H1 (cell line): ENCODE measurements at places on chromosomes 3 and 15. TPM values are rescaled to one million over a fixed set of nuclear protein-coding genes. Genes with fewer than 3 reads are reported as not detected.
A peak's percentile ranks its signal among the peaks of the same experiment; 100 is the strongest.

The BBX gene
- total RNA-seq, result 37.2 and 42.5 TPM in 2 replicates

The FBXL2 gene
- 2.2 and 3.1 TPM in 2 replicates for total RNA-seq

The TMEM41A gene
- total RNA-seq, result 13.5 and 14.1 TPM in 2 replicates

The SCG5 gene
- 16.9 and 19.9 TPM in 2 replicates for total RNA-seq

The FOXL2NB gene
- total RNA-seq, result 7.3 and 7.9 TPM in 2 replicates

The GADL1 gene
- total RNA-seq, result 0.30 and 0.36 TPM in 2 replicates

The ZPLD1 gene
- not detected in 2 replicates for total RNA-seq

The TMEM40 gene
- total RNA-seq, result not detected in 2 replicates

GRCh38 chr3:52315006-52315405 is 1.1 kb upstream of the DNAH1 start:
- peaks cover 9% of the 10 kb centered on the region for H3K27me3 ChIP-seq
- no peaks in the 10 kb centered on the region for H3K36me3 ChIP-seq
- H3K4me3 ChIP-seq, result no peak overlapping the region
- no peak overlapping the region for H3K27ac ChIP-seq
- peaks cover 3% of the 10 kb centered on the region for H3K4me1 ChIP-seq
- no peak for DNase-seq

- no peaks in the 10 kb centered on the region for H3K36me3 ChIP-seq
- DNase-seq, result no peak
- H3K27me3 ChIP-seq, result no peaks in the 10 kb centered on the region
- no peak overlapping the region for H3K27ac ChIP-seq
- no peak overlapping the region for H3K4me3 ChIP-seq
Measured at GRCh38 chr3:13607821-13608597, 59.1 kb downstream of the FBLN2 start.

DNA sequence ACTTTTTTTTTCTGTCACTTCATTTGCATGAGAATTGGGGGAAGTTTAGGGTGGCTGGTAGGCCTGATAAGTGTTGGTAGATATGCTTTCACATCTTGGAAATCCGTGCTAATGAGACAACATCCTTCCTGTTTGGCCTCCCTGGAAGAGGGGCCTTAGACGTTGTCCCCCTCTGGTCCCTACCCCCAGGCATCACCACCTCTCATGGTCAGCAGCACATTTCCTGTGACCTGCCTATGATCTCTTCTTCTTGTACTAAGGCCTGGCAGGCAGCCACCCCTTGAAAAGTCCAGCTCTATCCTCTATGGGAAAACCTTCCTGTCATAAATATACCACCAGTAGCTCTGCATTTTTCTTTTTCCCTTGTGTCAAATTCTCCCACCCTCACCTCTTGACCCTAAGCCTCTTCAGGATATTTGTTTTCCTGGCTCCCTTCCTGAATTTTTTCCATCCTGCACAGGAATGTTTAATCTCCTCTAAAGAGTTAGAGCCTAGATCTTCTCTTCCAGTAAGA is 107.8 kb downstream of the SNRK start:
- no peak for DNase-seq
- no peaks in the 10 kb centered on the region for H3K4me1 ChIP-seq
- no peak overlapping the region for H3K4me3 ChIP-seq

GRCh38 chr15:55289011-55289745 is 435 bp downstream of the RAB27A start:
- H3K4me3 ChIP-seq, result peak overlapping the region; percentile 39
- H3K4me1 ChIP-seq, result peaks cover 2% of the 10 kb centered on the region
- H3K27ac ChIP-seq, result no peak overlapping the region
- peak; percentile 70 for DNase-seq

DNA sequence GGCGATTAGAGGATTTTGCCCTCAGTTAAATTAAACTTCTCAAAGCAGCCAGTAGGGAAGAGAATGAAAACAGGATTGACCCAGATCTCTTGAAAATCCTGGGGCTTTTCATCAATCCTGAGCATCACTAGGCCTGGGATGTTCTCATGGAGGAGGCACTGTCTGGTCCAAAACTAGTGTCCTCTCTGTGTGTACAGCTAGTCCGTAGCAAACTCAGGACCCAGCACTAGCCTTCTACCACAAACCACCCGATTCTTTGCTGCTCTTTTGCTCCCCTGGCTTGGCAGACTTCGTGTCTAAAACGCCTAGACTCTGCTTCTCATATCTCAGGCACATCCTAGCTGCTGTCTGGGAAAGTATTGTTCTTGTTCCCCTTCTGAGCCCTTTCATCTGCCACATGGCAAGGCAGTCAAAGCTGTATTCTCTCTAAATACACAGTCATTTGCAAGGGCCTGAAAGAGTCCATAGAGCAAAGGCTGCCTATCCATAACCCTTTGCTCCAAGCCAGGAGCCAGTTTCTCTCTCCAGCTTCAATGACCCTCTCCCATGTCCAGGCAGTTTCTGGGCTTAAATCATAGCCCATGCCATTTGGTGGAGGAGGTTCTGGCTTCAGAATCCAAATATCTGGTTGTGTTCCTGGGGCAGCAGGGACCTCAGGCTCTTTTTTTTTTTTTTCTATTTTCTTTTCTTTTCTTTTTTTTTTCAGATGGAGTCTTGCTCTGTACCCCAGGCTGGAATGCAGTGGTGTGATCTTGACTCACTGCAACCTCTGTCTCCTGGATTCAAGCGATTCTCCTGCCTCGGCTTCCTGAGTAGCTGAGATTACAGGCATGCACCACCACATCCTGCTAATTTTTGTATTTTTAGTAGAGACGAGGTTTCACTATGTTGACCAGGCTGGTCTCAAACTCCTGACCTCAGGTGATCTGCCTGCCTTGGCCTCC is 52.4 kb downstream of the CDC25A start:
- no peak overlapping the region for H3K4me3 ChIP-seq
- H3K4me1 ChIP-seq, result peaks cover 2% of the 10 kb centered on the region; the same call in 1 of the 2 replicates
- H3K27me3 ChIP-seq, result no peaks in the 10 kb centered on the region
- no peak for DNase-seq
- no peaks in the 10 kb centered on the region for H3K36me3 ChIP-seq

DNA sequence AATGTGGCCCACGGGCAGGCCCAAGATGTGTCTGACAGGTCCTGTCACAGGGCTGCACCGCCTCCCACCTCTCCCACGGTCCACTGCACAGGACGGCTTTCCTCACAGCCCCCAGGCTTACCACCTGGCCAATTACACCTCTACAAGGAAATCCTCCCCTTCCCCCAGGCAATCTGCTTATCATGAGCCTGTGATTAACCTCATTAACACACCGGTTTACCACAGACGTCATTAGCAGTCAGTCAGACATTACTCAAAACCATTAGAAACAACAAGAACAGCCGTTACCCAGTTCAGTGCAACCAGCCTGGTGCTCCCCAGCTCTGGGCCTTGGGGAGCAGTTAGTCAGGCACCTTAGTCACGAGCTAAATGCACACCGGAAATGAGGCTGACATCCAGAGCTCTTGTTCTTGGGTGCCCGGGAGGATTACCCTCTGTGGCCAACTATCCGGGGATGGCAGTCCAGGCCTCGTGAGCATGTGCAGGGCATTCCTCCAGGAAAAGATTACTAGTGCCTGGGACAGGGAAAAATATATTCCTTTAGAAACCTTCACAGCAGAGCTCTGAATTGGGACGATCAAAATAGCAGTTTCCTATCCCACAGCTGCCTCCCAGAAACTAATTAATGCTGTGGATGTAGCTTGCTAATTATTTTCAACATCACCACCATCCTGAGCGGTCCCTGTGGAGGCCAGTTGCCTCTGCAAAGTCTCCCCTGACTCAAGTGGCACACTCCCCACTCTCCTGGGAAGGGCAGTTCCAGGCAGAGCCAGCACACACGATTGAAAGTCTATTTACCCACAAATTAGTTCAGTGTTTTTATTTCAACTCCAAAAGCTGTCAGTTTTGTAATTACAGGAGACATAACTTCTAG is 117.4 kb upstream of the ZBED2 start:
- no peaks in the 10 kb centered on the region for H3K4me1 ChIP-seq
- no peak overlapping the region for H3K27ac ChIP-seq
- H3K27me3 ChIP-seq, result no peaks in the 10 kb centered on the region
- H3K36me3 ChIP-seq, result no peaks in the 10 kb centered on the region

- H3K27me3 ChIP-seq, result no peaks in the 10 kb centered on the region; the same call in 1 of the 2 replicates
- no peak for DNase-seq
- H3K4me3 ChIP-seq, result no peak overlapping the region
Measured at GRCh38 chr3:23762214-23762613, 43.5 kb upstream of the UBE2E1 start.

DNA sequence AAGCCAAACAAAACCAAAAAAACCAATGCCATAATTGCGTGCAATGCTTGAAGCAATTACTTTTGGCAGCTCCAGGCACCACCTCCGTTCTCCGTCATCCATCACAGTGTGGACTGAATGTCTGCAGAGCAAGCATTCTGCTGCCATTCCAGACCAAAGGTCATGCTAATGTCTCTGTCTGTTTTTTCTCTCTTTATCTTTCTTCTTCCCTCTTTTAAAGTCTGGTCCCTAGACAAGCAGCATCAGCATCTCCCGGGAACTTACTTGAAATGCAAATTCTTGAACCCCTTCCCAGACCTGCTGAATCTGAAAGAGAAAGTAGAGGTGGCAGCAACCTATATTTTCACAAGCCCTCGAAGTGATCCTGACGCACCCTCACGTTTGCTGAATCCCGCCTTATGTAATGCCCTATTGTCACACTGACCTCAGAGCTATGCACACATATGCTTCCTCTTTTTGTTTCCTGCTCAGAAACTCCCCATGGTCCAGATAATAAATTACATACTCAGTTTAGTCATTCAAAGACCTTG is 297.3 kb upstream of the PROK2 start:
- H3K4me3 ChIP-seq, result no peak overlapping the region
- H3K36me3 ChIP-seq, result no peaks in the 10 kb centered on the region

GRCh38 chr3:31345581-31345980 is 187.1 kb upstream of the STT3B start:
- no peaks in the 10 kb centered on the region for H3K36me3 ChIP-seq
- no peaks in the 10 kb centered on the region for H3K27me3 ChIP-seq
- H3K4me3 ChIP-seq, result no peak overlapping the region
- no peak for DNase-seq
- no peak overlapping the region for H3K27ac ChIP-seq

GRCh38 chr3:41106691-41107090 is 92.6 kb upstream of the CTNNB1 start:
- H3K36me3 ChIP-seq, result no peaks in the 10 kb centered on the region
- no peak overlapping the region for H3K27ac ChIP-seq
- no peak for DNase-seq

GRCh38 chr3:123536153-123536895 is 48.5 kb downstream of the HACD2 start:
- no peak overlapping the region for H3K4me3 ChIP-seq
- no peak for DNase-seq
- H3K27ac ChIP-seq, result no peak overlapping the region

DNA sequence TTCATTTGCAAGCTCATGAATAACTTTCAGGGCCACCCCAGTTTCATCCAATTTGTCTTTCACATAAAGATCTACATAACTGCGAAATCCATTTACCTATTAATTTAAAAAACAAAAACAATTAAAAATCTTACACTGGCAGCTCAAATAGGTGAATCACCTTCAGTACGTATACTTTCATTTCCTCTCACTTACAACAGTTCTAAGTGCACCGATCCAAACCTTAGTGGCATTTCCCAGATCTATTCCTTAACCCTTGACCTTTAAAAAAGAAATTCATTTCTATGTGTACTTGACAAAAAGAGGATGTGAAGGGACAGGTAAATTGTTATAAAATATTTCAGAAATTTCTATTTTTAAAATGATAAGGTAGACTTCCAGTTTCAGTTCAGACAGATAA is 30.8 kb downstream of the TOP2B start:
- no peaks in the 10 kb centered on the region for H3K4me1 ChIP-seq
- no peaks in the 10 kb centered on the region; the same call in 1 of the 2 replicates for H3K36me3 ChIP-seq
- no peak overlapping the region for H3K27ac ChIP-seq
- H3K27me3 ChIP-seq, result no peaks in the 10 kb centered on the region
- H3K4me3 ChIP-seq, result no peak overlapping the region

GRCh38 chr3:147404800-147405230 is 1.5 kb downstream of the ZIC4 start:
- peaks cover 26% of the 10 kb centered on the region for H3K4me1 ChIP-seq
- DNase-seq, result no peak
- peak overlapping the region; percentile 40 for H3K4me3 ChIP-seq
- peaks cover 84% of the 10 kb centered on the region for H3K27me3 ChIP-seq
- no peaks in the 10 kb centered on the region for H3K36me3 ChIP-seq

GRCh38 chr15:81253846-81254245 is 57.2 kb downstream of the IL16 start:
- no peaks in the 10 kb centered on the region for H3K27me3 ChIP-seq
- H3K27ac ChIP-seq, result no peak overlapping the region
- no peaks in the 10 kb centered on the region for H3K4me1 ChIP-seq
- H3K36me3 ChIP-seq, result no peaks in the 10 kb centered on the region

GRCh38 chr3:69370901-69371301 is 15.0 kb downstream of the FRMD4B start:
- no peaks in the 10 kb centered on the region for H3K4me1 ChIP-seq
- H3K36me3 ChIP-seq, result no peaks in the 10 kb centered on the region
- no peaks in the 10 kb centered on the region for H3K27me3 ChIP-seq
- no peak overlapping the region for H3K27ac ChIP-seq

DNA sequence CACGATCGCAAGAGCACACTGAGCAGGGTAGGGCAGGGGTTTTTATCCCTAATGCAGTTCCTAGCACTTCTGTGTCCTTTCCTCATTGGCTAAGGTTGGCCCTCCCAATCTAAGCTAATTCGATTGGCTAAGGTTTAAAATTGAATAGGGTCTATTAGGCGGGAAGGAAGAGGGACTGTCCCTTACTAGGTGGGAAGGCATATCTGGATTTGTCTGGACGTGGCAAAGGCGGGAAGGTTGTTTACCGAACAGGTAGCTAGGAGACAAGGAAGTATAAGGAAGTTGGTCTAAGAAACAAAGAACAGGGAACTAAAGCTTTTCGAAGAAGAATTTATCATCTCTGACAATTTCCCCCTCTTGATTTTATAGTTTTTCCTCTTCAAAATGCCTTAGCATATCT is 24.8 kb upstream of the ATG7 start:
- H3K27ac ChIP-seq, result no peak overlapping the region
- no peaks in the 10 kb centered on the region for H3K4me1 ChIP-seq
- H3K36me3 ChIP-seq, result no peaks in the 10 kb centered on the region
- H3K27me3 ChIP-seq, result no peaks in the 10 kb centered on the region
- no peak overlapping the region for H3K4me3 ChIP-seq

GRCh38 chr15:40958723-40959122 is 5.5 kb downstream of the CHAC1 start:
- no peaks in the 10 kb centered on the region for H3K27me3 ChIP-seq
- no peak for DNase-seq
- peaks cover 8% of the 10 kb centered on the region for H3K36me3 ChIP-seq
- H3K4me1 ChIP-seq, result no peaks in the 10 kb centered on the region; the same call in 1 of the 2 replicates

GRCh38 chr3:196198771-196199753 is 12.1 kb downstream of the ZDHHC19 start:
- no peak for DNase-seq
- no peaks in the 10 kb centered on the region for H3K36me3 ChIP-seq
- H3K27ac ChIP-seq, result no peak overlapping the region
- no peak overlapping the region for H3K4me3 ChIP-seq
